Activated CD4-positive, alpha-beta T cell treated with anti-CD3 and anti-CD28 coated beads, Interleukin-2, amount 10 ng/mL, durations not matched to agents 7 days and 5 days (primary cell): ENCODE measurements at places on chromosomes 6 and 20.

DNA sequence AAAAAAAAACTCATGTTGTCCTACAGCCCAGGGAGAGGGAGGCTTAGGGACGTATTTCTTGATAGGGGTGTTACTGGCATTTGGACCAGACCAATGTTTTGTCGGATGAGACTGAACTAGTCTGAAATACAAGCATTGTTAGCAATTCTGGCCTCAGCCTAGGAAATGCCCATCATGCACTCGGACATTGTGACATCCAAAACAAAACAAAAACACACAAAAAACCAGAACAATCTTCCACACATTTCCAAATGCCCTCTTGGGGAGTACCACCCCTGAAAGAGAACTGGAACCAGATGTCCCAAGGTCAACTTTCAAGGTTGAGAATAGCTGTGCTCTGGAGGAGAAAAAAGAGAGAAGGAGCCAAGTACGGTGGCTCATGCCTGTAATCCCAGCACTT lies 299.1 kb upstream of the JARID2 start:
- DNase-seq = no peak

GRCh38 chr6:4055420-4056041 lies 23.4 kb downstream of the FAM217A start:
- DNase-seq = peak; percentile 15

DNA sequence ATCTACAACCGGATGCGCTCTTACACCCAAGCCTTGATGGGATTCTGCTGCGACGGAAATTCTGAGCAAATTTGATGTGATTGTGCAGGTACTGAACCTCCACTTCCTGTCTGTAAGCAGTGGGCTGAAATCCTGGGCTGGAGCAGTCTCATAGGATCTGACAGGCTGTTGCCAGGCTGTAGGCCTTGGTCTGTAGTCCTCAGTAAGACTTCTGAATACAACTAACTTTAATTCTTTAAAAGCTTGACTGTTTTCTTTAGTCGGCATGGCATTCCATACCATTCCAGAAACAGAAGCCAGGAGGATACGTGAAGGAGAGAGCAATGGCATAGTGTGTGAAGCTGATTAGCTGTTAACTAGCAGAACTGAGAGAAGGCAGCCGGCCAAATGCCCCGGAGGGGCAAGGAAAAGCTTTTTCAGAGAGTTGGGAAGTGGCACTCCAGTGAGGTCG lies 68.3 kb downstream of the ADTRP start:
- peak; percentile 70 for DNase-seq

DNA sequence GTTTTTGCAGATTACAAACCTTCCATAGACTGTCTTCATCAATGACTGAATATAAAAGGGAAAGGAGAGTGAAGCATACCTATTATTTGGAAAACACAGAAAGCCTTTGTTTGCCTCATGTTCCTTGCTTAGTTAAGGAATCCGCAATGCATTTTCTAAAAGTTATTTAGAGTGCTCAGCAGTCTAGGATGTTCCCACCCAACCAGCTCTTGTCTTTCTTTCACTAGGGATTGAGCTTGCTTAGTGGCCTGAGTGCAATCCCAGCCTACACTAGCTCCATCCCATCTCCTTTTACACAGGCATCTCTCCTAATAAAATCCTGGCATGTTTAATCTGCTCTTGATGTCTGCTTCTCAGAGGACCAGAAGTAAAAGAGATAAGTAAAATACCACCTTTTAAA lies 850.5 kb upstream of the GJE1 start:
- no peak for DNase-seq

DNA sequence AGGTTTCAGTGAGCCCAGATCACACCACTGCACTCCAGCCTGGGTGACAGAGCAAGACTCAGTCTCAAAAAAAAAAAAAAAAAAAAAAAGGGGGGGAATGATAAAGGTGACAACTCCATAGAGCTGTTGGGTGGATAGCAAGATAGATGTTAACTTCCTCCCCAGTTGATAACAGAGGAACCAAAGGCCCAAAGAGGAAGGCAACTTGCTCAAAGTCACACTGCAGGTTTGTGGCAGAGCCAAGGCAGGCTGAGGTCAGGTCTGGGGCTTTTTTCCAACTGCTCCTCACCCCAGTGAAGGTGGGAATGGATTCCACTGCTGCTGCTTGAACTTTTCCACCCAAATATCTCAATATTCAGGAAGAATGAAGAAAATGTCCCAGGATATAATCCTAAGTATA lies 26.7 kb downstream of the HCK start:
- no peak for DNase-seq

- no peak for DNase-seq
Measured at GRCh38 chr6:92297101-92297500, 1122.3 kb downstream of the EPHA7 start.

- DNase-seq = no peak
Measured at GRCh38 chr6:55758156-55758937, 117.0 kb downstream of the BMP5 start.

DNA sequence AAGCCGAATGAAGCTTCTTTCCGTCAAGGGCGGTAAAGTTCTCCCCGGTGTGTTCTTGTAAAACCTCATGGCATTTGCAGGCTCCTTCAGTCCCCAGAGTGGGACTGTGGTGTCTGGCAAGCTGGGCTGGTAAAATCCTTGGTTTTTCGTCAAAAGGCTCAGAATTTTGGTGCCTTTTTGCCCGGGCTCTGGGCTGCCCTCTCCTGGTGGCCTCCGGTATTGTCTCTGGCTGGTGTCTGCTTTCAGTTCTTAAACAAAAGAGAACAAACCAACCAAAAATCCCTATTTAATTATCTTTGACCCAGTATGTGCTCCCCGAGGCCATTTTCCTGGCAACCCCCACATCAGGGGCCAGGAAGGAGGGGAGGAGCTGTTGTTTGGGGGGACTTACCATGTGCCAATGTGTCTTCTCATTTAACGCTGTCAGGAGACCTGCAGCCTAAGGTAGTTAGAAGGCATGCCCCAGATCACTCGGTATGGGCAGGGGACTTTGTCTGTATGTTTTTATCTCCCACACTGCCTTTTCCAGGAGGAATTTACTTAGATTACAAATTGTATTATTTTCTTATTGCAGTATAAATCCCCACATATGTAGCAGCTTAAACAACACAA lies 11.1 kb downstream of the CDH4 start:
- peak; percentile 36 for DNase-seq

- DNase-seq = no peak
Measured at GRCh38 chr6:54876365-54876764, 29.8 kb downstream of the FAM83B start.

DNA sequence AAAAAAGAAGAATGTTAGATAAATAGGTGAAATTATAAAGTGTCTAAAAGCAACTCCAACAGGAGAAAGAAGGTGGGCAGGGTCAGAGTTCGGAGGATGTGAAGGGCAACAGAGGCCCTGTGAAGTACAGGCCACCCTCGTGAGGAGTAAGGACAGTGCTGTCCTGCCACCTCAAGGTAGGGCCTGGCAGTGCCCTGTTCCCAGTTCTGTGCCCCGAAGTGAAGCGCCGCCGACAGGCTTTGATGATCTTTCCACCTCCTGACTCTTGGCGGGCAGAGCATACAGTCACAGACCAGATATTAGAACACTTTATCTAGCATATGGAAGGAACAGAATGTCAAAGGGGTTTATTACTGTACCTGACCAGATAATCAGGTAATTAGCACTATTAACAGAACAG lies 75.8 kb downstream of the GJA10 start:
- no peak for DNase-seq

DNA sequence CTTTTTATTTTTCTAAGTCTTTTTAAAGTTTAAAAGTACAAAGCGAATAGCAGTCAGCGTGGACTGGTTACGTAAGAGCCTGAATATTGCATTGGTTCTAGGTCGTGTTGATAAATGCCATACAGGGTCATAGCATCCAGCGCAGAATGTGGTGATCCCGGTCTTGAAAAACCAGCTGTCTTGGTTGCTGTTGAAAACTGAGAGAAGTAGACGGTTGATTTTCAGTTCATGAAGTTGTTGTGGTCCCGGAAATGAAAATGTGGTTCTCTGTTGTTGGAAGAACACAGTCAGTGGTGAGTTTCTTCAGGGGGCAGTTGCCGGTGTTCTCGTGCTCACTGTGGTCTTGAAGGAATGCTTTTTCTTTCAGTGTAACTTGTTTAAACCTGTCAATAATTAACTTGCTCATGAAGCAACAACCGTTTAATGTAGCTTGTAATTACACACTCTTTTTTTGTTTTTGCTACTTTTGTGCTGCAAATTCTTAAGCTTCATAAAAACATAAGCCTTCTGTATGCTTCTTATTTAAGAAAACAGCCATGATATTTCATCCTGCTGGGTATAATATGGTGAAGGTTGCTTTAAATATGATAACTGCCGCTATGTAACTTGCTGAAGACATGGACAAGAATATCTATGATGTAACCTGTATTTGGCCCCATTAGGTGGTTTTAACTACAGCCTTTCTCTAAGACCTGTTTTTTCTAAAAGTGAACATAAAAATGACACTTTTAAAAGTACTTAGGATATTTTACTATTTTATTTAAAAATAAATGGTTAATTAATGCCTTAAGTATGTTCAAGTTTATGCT lies 64.8 kb upstream of the KIF25 start:
- DNase-seq = no peak

GRCh38 chr6:56729719-56730118 lies 87.0 kb upstream of the DST start:
- no peak for DNase-seq

- DNase-seq = no peak
Measured at GRCh38 chr6:158353883-158354877, 41.9 kb downstream of the TULP4 start.

- no peak for DNase-seq
Measured at GRCh38 chr20:59767656-59768055, 163.3 kb downstream of the PHACTR3 start.

DNA sequence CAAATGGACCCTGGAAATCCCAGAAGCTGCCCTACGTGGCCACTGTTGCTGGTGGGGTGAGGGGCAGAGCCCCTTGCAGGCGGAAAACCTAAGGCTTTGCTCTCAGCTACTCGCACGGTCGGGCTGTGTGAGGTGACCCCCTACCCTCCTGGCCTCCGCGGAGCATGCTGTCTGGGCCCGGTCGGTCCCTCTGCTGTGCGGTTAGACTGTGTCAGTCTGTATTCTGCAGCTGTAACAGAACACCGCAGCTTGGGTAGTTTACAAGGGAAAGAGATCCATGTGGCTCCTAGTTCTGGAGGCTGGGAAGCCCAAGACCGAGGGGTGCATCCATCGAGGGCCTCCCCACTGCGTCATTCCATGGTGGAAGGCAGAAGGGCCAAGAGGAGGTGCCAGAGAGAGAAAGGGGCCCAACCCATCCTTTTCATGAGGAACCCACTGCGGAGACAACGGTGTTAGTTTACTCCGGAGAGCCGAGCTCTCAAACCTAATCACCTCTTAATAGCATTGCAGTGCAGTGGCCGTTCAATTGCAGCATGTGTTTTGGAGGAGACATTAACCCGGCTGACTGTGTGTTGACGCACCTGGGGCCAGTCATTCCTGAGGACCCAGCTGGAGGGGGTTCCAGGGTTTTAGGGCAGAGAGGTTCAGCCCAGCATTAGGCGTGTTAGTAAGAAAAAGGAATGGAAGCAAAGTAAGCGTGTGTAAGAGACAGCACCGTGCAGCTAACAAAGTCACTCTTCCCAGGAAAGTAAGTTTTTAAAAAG lies 18.3 kb downstream of the COL9A3 start:
- no peak for DNase-seq

GRCh38 chr20:44780226-44780625 lies 30.1 kb downstream of the RIMS4 start:
- DNase-seq = peak; percentile 65

GRCh38 chr6:168056892-168057527 lies 22.0 kb downstream of the FRMD1 start:
- no peak for DNase-seq

GRCh38 chr20:19918965-19919329 lies 98.2 kb upstream of the NAA20 start:
- DNase-seq = no peak

DNA sequence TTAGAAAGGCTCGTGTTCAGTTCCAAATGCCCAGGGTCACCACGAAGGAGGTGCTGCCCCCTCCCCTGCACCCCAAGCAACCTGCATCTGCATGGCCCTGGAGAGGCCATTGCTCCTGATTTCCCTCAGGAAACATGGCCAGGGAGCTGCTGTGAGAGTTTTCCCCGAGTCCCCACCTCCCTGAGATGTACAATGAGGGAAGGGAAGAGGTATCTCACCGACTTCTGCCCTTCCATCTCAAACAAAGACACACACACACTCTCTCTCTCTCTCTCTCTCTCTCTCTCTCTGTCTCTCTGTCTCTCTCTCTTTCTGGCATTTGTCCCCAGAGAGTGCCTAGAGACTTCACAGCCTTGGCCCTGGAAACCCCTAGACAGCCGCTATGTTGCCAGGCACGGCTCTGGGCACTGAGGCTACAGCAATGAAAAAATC lies 120.4 kb downstream of the MRPL14 start:
- no peak for DNase-seq

- no peak for DNase-seq
Measured at GRCh38 chr20:49345524-49345923, 67.7 kb upstream of the ZNFX1 start.

DNA sequence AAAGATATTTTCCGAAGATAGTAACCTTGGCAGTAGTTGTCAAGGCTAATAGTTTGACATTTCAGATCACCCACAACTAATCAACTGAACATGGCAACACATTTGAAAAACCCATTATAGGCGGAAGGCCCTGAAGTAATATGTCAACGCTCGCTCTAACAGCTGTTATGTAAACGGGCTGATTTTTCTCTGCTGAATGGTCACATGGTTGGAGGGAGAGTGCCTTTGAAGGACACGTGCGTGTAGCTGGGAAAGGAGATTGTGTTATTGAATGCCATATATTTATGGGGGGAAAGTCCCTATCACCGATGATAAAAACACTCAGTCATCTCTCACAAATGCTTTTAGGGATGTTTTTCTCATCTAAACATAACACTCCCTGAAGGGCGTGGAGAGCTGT lies 160.0 kb upstream of the RALGAPA2 start:
- no peak for DNase-seq

DNA sequence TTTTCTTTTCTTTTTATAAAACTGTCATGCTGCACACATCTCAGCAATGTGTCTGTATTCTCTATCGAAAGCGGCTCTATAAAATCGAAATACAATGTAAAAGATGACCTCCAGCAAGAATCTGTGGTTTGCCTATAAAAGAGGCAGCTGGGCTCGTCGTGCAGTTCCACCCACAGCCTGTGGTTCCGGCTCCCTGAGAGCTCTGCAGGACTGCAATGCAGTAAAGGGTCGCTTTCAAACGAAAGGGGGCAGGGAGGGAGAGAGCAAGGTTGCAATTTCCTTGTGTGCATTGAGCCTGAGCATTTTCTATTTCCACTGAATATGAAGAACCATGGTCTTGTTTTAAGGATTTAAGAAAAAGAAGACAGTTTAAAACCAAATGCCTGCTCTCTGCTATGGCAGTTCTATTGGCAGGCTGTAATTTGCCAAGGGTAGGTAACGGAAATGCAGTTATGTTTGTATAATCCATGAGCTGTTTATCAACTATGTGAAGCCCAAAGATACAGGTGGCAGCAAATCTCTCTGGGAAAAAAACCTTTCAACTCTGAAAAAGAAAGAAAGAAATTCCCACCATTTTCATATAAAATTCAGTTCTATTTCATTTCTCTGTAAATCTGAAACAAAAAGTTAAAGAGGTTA lies 236.5 kb downstream of the HACE1 start:
- no peak for DNase-seq

DNA sequence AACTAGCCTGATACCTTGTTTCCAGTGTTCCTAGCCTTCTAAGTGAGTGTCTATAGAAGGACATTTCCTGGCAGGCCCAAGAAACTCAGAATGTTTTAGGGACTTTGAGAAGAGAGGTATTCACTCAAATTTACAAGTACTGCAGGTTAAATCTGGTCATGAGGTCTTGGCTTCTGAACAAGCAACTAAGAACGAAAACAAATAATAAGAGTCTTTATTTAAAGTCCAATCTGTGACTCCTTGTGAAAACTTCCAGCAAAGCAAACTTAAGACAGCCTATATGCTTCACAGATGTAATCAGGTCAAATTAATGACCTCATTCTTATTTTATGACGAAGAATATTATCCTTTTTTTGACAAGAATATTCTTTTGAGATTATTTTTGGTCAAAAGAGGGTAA lies 79.4 kb upstream of the PRSS16 start:
- DNase-seq = no peak
